ENCODE measurements at places on chromosomes 4 and X.

DNA sequence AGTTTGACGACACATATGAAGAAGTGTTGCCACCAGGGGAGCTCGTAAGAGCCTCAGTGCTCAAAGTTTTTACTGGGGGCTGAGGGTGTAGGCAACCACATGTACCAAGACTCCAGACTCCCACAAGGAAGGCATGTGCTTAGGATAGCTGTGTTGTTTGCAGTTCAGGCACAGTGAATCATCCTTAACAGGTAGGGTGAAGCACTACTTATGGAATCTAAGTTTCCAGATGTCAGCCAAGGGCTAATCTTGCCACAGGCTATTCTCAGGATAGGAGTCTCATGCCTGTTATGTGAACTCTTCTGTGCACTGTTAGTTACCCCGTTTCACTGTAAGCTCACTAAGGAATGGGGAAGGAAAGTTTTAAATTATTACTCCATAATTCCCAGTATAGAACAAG is 202.6 kb downstream of the TMA16 start:
- DNase-seq = no peak

- no peak for DNase-seq
Observed at GRCh38 chr4:84503495-84504437, 4.7 kb upstream of the NKX6-1 start.

GRCh38 chrX:124592744-124593143 is 246.4 kb downstream of the SH2D1A start:
- no peak for DNase-seq

GRCh38 chr4:127210893-127211649 is 421.7 kb upstream of the INTU start:
- no peak for DNase-seq

DNA sequence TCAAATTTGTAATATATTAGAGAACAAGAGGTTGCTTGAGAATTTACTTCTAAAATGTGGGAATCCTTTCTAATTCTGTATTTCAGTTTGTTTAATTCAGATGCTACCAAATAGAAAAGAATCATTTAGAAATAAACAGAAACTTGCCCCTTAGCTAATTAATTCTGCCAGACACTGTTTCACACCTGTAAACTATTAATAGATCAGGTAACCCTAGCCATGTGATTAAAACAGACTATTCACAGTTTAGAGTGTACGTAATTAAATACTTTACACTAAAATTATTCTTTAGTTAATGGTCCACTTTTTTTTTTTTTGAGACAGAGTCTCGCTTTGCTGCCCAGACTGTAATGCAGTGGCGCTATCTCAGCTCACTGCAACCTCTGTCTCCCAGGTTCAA is 124.0 kb downstream of the PTPN13 start:
- DNase-seq = no peak

DNA sequence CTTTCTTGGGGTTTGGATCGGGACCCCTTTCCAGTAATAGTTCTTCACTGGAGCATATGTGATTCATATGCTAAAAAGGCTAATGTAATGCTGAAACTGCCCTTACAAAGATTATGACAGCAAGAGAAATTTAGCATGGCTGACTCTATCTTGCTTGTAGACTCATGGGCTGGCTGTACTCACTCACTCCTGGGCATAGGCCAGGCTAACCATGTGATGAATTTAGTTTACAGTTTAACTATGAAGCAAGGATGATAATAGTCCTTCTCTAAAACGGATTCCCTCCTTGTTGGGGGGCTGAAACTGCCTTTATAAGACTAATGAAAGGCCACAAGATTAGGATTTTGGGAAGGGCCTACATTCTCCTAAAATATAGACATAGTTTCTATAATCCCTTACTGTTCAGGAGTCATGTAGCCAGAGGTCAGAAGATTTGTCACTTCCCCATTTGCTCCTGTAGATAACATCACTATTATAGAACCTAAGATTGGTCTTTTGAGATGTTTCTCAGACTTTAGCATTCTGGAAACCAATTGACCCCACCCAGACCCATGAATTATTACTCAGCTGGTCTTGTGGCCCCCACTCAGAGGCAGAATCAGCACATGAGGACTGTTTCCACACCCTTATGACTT is 20.8 kb upstream of the CEP135 start:
- no peak for DNase-seq

GRCh38 chrX:31279359-31279758 is 207.5 kb upstream of the FTHL17 start:
- no peak for DNase-seq

- no peak for DNase-seq
Observed at GRCh38 chr4:150096625-150097024, 18.4 kb downstream of the DCLK2 start.

- peak; percentile 29 for DNase-seq
Observed at GRCh38 chr4:13483768-13484121, 395 bp downstream of the RAB28 start.

GRCh38 chrX:125395626-125396025 is 76.0 kb downstream of the TEX13C start:
- DNase-seq = no peak

- no peak for DNase-seq
Observed at GRCh38 chr4:114136069-114136468, 156.6 kb upstream of the ARSJ start.

GRCh38 chrX:57586360-57586759 is 5.5 kb upstream of the ZXDB start:
- DNase-seq = no peak

DNA sequence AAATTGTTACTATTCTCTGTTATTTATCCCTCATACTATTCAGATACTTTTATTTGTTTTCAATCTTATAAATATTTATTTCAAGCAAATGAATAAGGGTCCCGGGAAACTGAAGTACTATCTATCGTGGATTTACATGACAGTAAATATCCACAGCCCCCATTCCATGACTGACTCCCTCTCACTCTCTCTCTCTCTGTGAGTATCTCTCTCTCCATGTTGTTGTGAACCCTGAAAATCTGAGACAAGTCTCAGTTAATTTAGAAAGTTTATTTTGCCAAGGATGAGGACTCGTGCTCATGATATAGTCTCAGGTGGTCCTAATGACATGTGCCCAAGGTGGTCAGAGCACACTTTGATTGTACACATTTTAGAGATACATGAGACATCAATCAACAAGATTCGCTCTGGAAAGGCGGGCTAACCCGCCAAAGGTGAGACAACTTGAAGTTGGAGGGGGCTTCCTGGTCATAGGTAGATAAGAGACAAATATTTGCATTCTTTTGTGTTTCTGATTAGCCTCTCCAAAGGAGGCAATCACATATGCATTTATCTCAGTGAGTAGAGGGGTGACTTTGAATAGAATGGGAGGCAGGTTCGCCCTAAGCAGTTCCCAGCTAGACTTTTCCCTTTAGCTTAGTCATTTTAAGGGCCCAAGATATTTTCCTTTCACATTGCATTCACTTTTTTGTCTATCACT is 986.4 kb downstream of the NLGN4X start:
- DNase-seq = no peak

DNA sequence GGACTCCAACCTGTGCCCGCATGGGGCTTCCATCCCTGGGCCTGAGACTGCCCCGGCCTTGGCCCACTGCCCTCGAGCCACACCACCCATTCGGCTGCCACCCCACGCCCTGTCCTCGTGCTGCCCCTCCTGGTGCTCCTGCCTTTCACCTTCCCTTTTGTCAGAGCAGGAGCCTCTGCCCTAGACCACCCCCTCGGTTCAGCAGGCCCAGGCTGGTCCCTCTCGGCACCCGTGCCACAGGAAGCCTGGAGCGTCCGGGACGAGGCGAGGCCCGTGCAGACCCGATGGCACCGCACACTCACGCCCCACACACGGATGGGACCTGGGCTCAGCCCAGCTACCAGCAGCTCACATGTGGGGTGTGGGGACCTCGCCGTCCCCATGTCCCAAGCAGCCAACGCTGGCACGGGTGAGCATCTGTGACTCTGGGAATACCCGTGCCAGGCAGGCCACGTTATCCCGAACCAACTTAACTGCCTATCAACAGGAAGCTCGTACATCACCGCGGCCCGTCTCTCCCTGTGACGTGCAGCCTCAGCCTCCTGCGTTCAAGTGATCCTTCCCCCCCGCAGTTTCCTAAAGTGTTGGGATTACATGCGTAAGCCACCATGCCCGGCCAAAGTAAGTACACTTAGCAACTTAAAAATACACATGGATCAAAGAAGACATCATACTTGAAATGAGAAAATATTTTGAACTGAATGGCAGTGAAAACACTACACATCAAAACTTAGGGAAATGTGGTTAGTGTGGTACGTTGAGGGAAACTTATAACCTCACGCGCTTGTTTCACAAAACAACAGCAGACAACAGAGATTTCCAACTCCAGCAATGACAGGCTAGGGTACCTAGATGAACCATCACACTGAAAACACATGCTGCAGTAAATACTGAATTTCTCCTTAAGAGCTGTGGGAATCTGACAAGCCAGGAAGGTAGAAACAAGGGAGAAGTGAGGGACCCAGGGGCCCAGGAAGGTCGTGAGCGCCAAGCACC is 29.0 kb downstream of the LRPAP1 start:
- no peak for DNase-seq

GRCh38 chr4:2245787-2246275 is 3.9 kb upstream of the HAUS3 start:
- DNase-seq = no peak

DNA sequence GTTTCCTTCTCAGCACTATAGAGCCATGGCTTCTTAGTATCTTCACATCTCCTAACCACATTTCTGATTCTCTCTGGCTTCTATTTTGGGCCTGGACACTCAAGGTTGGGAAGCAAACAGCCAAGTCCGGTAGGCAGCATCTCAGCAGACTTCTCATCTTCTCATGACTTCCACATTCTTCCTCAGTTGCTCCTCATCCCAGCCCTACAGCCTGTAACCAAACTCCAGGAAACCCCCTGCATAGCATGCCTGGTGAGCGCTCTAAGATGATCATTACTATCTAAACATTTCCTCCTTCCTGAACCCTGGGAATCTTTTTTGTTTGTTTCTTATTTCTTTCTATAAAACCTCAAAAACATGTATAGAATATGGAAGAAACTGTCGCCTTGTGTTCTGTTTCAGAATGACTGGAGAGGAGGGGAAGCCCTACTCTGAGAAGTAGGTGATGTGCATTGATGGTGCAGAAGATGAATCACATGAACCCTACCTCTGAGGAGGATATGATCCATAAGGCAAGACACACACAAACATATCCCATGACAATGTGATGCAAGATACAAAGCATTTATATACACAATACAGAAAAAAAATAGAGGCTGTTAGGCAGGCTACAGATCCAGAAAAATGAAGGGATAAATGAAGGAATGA is 219.8 kb upstream of the GYPA start:
- no peak for DNase-seq

GRCh38 chr4:26533685-26534084 is 43.4 kb upstream of the CCKAR start:
- DNase-seq = no peak

DNA sequence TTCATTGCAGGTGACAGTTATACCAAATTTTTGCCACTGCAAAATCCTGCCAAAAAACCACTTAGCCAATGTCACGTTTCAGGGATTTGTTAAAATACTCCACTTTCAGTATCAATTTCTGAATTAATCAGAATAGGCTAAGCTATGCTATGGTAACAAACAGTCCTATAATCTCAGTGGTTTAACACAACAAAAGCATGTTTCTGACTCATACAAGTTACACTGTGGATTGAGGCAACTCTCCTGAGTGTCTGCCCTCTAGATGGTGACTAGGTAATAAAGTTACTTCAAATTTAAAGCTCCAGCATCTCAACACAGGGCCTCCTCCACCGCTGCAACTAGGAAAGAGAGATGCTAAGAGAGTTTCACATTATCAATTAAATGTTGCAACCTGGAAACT is 23.0 kb upstream of the RADX start:
- DNase-seq = no peak

GRCh38 chr4:174996079-174996478 is 77.9 kb downstream of the ADAM29 start:
- no peak for DNase-seq

- DNase-seq = no peak
Observed at GRCh38 chrX:140354431-140355120, 150.3 kb downstream of the SOX3 start.

- no peak for DNase-seq
Observed at GRCh38 chr4:123507376-123507775, 110.8 kb downstream of the SPRY1 start.

- DNase-seq = no peak
Observed at GRCh38 chr4:134807231-134807745, 605.7 kb upstream of the PABPC4L start.

DNA sequence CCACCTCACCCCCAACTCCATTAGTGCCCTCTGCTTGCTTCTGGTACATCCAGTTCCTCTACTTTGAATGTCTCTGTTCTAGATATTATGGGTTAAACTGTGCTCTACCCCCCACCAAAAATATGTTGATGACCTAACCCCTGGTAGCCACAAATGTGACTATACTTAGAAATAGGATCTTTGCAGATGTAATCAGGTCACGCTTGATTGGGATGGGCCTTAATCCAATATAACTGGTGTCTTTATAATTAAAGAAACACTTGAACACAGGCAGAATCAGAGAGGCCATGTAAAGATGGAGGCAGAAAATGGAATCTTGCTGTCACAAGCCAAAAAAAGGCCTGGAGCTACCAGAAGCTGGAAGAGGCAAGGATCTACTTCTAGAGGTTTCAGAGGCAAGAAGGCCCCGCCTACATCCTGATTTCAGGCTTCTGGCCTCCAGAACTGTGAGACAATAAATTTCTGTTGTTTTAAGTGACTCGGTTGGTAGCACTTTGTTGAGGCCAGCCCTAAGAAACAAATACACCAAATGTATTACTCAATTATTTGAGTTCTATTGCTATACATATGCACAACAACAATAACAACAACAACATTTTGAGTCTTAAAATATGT is 220.0 kb downstream of the PPP3CA start:
- DNase-seq = no peak

- no peak for DNase-seq
Observed at GRCh38 chr4:54238389-54238788, 9.3 kb downstream of the PDGFRA start.

DNA sequence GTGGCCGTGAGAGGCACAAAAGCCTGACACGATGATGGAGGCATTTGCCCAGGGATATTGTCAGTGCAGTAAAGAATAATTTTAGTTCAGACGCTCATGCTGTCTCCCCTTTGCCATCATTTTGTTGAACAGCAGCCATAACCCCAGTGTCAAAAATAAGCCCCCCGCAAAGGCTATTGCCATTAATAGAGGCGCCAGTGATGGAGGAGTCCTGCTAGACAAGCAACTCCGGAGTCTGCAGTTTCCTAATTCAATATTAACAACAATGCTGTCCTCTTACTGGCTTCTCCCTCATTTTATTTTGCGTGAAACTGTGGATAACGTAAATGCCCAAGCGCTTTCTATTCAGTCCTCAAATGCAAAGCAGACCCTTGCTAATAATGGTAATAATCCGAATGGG is 603 bp upstream of the SMS start:
- DNase-seq = no peak

GRCh38 chrX:68049466-68049865 is 383.8 kb downstream of the OPHN1 start:
- DNase-seq = no peak

DNA sequence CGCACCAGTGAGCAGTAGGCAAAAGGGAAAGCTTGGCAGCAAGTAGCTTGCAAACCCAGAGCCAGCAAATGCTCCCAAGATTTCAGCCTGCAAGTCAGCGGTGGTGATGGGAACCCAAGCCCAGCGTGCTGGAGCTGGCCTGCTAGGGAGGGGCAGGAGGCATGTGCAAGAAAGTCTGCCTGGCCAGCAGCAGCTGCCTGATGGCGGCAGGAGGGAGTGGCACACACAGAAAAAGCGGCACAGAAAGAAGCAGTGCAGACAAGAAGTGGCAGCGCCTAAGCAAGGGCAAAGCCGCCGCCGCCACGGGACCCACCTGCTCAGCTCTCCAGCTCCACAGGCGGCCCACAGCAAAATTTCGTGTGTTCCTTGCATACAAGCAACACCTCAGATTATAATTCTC is 1206.5 kb upstream of the PABPC4L start:
- DNase-seq = no peak

Data from stimulated activated CD4-positive, alpha-beta T cell treated with anti-CD3 and anti-CD28 coated beads, Interleukin-15, amount 100 ng/mL, for 24 hours (primary cell).